NCI-H1105 (cell line): ENCODE measurements at places on chromosomes 11 and 22.
A peak's percentile ranks its signal among the peaks of the same experiment; 100 is the strongest.

GRCh38 chr11:33700063-33700501 is 544 bp downstream of the C11orf91 start:
- DNase-seq, result no peak

- DNase-seq, result no peak
Observed at GRCh38 chr22:30876915-30877553, 91.5 kb downstream of the MORC2 start.

- DNase-seq, result no peak
Observed at GRCh38 chr22:42747701-42748513, 27.2 kb upstream of the A4GALT start.

- no peak for DNase-seq
Observed at GRCh38 chr11:94103471-94103870, 25.2 kb upstream of the PANX1 start.

DNA sequence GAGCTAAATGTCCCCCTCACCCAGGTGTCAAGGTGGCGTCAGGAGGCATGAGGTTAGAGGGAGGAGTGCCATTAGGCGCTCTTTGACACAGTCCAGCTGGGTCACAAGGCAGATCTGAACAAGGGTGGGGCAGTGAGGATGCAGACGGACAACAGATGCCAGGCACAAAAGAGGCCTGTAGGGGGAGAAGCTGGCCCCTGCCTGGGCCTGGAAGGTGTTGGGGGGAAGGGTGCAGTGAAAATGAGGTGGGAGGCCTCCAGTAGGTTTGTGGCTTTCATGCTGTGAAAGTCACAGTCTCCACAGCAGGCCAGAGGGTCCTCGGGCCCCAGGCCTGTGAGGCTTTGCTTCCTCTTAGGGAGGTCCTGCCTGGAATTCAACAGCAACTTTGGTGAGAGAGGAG is 85.0 kb upstream of the PLET1 start:
- no peak for DNase-seq

DNA sequence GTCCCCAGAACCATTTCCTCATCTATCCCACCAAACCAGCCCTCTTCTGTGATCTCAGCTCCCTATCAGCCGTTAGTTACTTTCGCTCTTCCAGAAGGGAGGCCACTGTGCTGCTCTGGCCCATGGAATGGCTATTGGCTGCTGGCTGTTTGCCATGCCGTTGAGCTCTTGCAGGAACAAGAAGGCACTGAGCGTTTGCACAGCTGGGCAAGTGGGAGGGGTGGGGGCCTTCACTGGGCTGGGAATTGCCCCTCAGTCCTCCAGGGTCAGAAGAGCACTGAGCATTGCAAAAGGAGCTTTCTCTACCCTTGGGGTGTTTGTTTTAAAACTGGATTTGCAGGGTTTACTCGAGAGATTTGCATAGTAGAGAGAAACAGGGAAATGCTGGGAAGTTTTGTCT is 129.0 kb upstream of the PARVA start:
- peak; percentile 91 for DNase-seq

GRCh38 chr22:50080077-50080465 is 5.2 kb downstream of the MLC1 start:
- no peak for DNase-seq

- DNase-seq, result no peak
Observed at GRCh38 chr11:47408598-47409439, 429 bp downstream of the SLC39A13 start.

DNA sequence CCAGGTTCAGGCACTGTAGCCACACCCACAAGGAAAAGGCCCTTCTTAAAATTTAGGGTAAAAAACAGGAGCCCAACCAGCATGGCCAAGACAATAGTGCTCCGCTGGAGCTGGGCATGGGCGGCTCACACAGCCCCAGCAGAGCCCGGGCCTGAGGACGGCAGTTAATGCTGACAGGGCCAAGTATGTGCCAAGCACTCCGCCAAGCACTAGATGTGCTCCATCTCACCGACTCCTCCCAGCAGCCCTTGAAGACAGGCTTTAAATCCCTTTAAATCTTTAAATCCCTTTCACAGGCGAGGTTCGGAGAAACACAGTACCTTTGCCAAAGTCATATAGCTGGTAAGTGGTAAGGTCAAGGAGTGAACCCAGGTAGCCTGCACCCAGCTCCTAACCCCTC is 4.8 kb downstream of the ARFGAP2 start:
- DNase-seq, result no peak

DNA sequence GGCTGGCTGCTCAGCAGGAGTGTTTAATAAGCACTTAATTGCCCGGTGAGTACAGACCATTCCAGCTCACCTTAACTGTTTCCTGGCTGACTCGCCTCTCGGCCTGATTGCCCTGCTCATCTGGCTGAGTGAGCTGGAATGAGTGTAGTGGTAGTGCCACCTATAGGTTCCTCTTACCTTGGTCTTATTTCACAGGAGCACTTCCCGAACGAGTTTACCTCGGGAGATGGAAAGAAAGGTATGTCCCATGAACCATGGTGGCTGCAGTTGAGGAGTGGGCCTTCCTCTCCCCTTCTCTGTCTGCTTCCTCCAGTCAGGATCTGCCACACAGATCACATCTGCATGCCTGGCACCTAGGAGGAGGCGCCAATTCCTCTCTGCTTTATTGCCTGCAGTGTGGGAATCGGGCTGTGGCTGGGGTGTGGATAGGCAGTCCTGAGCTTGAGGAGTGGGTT is 26.7 kb downstream of the UPB1 start:
- DNase-seq, result peak; percentile 90

DNA sequence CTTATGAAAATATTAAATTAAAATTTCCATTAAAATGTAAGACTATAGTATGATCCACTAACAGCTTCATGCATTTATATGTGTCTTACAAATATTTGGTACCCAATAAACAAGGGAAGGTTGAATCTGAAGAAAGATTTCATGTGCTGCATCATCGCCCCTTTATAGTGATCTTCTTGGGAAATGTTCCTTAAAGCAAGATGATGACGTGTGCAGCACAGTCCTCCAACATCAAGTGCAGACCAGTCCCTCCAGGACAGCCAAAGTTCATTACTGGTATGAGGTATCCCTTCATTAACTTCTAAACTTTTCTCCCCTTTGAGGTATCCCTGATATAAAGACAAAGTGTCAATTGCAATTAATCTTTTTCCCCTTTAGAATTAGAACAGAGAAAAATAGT is 567.0 kb downstream of the METTL15 start:
- DNase-seq, result no peak

DNA sequence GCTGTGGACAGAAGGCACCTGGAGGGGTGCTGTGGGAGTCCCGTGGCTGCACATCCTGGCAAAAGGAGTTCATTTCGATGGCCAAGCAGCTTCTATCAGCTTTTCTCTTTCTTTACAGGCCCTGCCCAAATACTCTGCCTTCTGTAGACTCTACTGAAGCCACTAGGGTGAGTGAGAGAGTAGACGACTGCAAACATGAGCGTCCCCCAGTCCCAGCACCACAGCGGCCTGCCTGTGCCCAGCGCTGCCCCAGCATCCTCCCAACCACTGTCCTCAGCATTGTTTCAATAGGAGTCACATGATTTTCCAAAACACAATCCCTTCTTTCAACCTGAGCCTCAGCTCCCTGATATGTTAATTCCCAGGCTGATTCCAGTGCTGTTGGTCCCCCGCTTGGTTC is 110.0 kb downstream of the KIRREL3 start:
- no peak for DNase-seq

DNA sequence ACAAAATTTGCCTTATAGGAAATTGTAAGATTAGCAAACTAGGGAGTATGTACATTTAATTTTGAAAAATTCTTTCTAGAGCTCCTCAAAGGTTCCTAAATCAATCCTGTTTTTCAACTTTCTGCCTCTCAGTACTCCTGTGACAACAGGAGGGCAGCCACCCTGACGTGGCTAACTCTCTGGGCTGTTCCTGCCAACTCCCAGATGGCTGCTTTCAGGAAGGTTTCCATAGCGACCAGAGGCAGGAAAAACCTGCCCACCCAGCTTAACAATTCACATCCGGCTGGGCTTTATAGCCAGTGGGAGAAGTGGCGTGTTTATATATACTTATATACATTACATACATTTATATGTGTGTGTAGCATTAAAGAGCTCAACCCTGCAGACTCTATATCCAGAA is 26.5 kb downstream of the SGSM3 start:
- peak; percentile 44 for DNase-seq
